ENCODE measurements at places on chromosomes 7 and 10.

- no peak for DNase-seq
Measured at GRCh38 chr7:142460402-142461117, 202.7 kb upstream of the PRSS58 start.

- no peak for DNase-seq
Measured at GRCh38 chr10:17255512-17255911, 27.5 kb downstream of the VIM start.

DNA sequence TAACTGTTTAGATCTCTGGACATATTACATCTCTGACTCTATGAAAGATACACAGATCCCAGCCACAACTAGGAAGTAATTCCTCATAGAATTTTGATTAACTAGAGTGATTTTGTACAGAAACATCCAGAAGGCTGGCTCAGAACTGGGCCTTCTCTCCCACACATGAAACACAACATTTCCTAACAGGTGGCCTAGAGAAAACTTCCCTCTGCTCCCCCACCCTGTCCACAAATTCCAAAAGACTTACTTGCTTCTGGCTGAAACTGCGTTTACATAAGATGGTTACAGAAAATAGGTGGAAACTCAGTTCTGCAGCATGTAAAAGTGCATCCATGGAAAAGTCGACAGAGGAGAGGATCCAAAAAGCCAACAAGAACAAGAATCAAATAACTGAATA is 132.9 kb downstream of the FZD1 start:
- DNase-seq: no peak

- no peak for DNase-seq
Measured at GRCh38 chr10:81179805-81180452, 642.2 kb downstream of the SH2D4B start.

GRCh38 chr10:80662429-80663261 is 124.9 kb downstream of the SH2D4B start:
- peak; percentile 40 for DNase-seq

- DNase-seq: no peak
Measured at GRCh38 chr10:125548878-125549277, 134.1 kb downstream of the TEX36 start.

DNA sequence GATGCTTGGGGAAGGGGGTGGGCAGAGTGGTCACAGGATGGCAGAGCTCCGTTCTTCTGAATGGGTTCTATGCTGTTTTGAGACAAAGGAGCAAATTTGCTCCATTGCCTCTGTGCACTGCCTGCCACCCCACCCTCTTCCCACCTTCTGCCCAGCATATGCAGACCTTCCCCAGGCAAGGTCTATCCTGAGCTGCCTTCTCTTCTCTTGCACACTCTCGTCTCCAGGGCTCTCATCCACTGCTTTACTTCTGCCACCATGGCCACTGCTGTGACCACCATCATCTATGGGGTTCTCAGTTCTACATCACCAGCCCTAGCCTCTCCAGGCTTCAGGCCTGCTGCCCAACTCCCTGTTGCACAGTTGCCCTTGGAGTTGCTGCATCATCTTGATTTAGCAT is 230.4 kb downstream of the TMEM178B start:
- DNase-seq: no peak

DNA sequence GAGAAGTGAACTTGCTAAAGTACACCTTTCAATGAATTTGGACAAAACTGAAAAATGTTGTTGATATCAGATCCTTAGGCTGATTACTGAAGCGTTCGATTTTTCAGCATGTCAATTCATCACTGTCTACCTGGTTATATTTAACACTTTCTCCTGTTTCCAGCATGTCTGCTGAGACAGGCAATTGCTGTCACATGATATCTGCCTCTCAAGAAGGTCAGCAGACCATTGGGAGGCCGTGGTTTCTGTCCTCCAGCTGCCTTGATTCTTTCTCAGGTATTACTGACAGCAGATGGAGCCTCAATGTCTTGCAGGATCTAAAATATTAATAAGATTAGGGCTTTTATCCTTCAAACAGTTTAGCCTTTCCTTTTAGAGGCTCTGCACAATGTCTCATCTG is 127.5 kb downstream of the SNX10 start:
- DNase-seq: no peak

GRCh38 chr7:113113912-113114311 is 4.4 kb downstream of the SMIM30 start:
- DNase-seq: no peak

- DNase-seq: no peak
Measured at GRCh38 chr7:65846008-65846570, 26.8 kb upstream of the VKORC1L1 start.

DNA sequence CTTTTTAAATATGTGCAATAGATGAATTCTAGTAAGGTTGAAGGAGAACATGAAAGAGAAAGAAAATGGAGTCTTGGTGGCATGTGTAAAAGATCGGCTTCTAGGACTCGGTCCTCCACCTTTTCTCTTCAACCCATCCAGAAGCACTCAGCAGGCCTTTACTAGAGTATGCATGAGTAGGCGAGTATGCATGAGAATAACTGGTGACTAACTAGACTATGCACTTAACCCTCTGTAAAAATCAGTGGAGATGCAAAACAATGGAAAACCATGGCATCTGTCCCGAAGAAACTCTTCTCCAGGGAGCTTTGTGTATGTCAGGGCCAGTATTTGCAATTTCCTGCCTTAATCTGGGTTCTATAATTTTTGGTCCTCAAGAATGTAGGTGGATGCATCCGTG is 40.0 kb upstream of the GRB10 start:
- no peak for DNase-seq

DNA sequence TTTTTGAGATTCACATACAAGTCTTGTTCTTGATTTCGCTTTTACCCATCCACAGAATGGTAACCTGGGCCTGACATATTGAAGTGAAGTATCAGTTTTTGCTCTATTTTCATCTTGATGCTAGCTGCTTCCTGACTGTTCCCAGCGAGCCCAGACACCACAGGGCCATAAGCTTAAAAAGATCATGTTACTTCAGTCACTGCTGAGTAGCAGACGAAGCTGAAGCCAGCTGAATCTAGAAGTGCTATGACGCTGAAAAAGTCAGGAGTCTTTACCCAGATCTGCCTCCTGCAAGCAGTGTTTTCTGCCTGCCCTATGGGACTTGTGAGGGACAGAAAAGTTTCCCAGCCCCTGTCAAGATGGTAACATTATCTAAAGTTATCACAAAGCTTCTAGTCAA is 2.7 kb upstream of the PRXL2A start:
- DNase-seq: no peak

DNA sequence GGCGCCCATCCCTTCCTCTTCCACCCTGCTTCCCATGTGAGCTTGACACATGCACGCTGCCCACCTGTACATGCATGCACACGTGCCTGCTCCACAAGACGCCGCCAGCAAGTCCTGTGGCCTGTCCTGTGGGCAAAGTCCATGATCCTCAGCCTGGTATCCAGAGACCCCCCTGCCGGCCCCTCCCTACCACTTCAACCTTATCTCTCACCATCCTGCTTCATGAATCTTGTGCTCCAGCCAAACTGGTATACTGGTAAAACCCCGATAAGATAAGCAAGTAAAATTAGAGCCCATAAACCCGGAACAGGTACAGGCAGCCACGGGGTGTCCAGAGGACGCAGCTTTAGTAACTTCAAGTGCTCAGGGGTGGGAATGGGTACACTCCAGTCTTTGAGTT is 11.8 kb upstream of the TBXAS1 start:
- no peak for DNase-seq

DNA sequence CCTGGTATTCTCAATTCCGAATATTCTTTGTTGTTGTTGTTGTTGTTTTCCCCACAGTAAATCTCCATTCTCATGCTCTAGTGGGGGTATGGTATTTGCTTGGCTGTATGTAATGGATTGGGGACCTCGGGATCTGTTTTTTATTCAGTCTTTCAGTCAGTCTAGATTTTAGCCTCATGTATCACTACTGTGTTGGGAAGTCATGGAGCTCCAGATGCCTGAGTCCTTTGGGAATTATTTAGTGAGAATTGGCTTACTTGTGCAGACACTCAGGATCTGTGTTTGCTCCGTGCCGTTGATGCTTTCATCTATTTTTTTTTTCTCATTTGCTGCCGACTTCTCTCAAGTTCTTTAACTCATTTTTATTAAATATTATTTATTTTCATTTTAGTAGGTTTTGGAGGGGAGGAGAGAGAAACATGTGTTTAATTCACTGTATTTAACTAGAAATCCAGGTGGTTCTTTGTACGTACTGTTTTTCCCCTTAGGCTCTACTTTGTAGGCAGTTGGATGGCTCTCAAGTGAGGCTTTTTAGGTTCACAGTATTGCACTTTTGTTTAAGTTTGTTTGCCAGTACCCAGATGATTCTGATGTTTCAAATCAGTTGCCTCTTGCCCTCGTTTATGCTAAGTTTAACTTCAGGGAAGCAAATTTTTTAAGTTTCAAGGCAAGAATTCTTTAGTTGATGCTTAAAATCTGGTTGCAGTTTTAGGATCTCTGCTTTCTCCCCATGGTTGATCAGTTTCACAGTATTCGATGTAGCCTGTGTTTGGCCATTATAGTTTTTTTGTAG is 36.9 kb downstream of the ZNRF2 start:
- DNase-seq: no peak

DNA sequence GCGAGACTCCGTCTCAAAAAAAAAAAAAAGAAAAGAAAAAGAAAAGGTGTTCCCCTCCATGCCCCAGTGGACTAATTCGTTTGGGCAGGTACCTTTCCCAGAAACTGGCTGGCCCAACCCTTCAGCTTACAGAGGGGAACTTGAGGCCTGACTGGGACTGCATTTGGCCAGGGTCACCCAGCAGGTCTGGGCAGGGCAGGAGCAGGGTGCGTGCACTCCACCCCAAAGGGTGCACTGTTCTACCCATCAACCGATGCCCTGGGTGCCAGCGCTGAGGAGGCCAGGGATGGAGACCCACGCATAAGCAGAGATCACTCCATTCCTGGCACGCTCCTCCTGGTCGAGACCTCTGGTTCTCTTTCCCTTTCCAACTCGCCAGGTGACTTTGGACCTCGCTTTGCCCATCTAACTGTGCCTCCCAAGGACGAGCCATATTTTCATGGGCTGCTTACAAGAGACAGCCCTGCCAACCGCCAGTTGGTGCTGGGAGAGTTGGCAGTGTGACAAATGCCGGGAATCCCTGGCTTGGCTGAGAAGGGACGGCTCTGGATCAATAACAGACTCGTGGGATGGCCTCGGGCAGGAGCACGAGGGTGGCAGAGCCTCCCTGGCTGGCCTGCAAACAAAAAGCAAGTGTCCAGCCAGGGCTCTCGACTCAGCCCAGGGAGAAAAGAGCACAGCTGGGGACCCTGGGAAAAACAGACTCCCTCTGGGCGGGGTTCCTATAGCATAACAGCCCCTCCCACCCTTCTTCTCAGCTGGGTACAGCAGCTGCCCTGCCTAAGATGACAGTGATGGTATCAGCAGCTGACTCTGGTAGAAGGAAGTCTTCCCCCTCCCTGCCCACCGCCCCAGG is 7.9 kb downstream of the HSPB1 start:
- no peak for DNase-seq

- no peak for DNase-seq
Measured at GRCh38 chr10:108812296-108812695, 1111.0 kb downstream of the XPNPEP1 start.

DNA sequence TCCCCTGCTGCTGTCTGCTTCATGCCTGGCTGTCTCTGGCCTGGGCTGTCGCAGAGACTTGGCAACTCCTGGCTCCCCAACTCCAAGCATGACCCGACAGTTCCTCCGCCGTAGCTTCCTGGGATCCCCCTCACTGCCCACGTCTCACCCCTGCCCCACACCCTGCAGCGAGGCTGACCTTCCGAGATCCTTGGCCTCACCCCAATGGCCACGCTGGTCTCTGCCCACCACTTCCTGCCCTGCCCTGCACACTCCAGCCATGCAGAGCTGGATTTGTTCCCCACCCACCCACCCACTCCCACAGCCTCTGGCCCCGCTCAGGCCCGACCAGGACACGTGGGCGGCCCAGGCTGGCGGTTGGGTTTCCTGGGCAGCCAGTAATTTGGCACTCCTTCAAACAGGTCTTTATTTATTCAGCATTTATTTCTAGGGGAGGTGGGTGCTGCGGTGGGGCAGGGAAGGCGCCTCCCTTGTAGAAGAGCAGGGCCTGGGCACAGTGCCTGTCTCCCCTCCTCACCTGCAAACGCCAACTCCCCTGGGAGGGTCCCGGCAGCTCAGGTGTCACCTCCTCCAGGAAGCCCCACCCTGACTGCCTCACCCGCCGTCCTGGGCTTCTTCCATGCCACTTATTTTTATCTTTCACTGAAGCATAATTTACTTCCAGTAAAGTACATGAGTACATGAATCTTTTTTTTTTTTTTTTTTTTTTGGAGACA is 25.5 kb downstream of the GTF2IRD1 start:
- DNase-seq: no peak

DNA sequence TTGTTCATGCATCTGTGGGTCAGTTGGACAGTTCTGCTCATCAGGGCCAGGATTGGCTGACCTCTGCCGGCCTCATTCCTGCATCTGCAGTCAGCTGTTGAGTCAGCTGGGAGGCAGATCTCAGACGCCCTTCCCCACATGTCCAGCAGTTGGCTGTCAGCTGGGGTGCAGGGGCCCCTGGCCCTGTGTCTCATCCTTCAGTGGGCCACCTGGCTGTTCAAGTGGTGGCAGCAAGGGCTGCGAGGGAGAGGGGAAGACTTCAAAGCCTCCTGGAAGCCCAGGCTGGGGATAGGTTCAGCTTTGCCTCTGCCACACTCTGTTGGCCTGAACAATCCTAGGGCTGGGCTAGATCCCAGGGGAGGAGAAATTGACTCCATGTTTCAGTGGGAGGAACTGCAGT is 33.2 kb downstream of the TACR2 start:
- no peak for DNase-seq

- DNase-seq: no peak
Measured at GRCh38 chr7:115516341-115516740, 514.2 kb downstream of the TFEC start.

DNA sequence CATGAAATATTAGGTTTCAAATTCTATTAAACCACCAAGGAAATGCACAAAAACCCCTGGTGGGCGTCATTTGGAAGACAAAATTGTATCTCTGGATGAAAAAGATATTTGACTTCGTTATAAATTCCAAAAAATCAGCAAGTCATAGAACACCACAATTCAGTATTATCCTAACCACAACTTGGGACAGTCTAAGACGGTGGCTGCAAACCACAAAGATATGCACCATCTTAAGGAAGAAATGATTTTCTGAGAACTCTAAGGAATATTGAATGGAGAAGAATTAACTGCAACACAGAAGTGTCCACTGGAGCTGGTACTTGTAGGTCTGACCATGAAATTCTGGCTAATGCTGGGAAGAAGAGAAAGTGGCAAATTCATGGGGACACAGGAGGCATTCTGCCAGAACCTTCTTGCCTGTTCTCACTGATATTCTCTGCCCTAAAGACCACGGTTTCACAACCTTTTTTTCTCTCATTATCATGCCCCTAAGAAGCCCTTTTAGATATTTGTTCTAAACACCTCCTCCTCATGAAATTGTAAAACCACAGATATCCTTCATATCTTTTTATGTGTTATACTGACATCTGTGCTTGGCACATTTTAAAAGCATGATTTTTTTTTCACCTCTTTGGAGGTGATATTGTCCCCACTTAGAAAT is 92.9 kb downstream of the SFMBT2 start:
- DNase-seq: no peak

GRCh38 chr7:102318482-102318971 is 31.9 kb downstream of the SH2B2 start:
- no peak for DNase-seq

- DNase-seq: no peak
Measured at GRCh38 chr7:43247757-43248156, 135.3 kb downstream of the HECW1 start.

Measured in stimulated activated CD8-positive, alpha-beta memory T cell treated with anti-CD3 and anti-CD28 coated beads, Interleukin-2, amount 100 ng/mL, for 1 hour (primary cell).